Non-pigmented ciliary epithelial cell (primary cell): ENCODE measurements at places on chromosomes 12 and 14.
A peak's percentile ranks its signal among the peaks of the same experiment; 100 is the strongest.

GRCh38 chr12:24821691-24822090 is 127.2 kb downstream of the BCAT1 start:
- DNase-seq = no peak

DNA sequence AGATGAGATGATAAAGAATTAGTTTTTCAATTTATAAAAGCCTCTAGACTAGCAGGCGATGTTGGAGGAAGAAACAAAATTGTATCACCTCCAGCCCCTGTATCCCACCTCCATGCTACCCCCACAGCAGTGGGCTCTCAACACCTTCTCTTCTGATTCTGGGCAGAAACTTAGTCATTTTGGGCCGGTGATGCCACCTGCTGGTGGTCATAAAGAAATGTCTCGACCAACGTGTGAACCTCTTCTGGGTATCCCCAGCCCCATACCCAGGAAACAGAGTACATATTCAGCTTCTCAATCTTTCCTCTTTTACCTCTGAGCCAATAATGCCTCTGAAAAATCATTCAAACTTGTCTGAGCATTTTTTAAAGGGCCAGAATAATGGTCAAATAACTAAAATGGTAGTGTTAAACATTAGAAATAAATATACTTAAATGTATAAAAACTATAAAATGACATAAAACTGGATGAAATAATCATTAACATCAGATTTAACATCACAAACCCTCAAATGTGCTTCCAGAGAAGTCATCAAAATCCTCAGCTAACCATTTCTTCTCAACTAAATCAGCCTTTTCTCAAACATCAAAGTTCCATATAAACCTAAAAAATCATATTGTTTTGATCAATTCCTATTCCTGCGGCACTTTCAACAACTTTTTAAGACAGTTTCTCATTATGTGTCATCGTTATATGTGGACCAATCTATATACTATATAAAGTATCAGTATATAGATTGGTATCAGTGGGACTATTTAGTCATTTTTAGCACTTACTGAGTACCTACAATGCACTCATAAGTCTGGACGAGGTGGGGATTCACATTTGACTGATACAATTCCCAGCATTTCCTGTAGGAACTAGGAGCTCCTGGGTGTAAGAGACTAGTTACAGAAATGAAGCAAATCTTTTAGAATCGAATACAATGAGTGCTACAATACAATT is 69.4 kb downstream of the ATXN2 start:
- DNase-seq = peak; percentile 10

DNA sequence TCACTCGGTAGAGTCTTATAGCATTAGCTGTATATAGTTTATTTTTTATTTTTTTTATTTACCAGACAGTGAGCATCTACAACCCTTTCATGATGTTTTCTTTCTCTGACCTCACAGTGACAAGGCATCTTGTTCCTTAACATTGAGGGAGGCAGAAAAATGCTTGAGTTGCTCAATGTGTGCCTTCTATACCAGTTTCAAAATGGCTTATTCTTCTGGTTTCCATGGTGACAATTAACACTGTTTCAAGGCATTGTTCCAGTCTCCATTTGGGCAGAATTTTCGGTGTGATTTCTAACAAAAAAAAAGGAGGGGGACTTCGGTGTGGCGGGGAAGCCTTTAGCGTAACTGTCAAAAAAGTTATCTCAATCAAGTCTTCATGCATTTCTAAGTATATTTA is 209.7 kb upstream of the NPAS3 start:
- no peak for DNase-seq

GRCh38 chr12:105330931-105331804 is 677 bp downstream of the C12orf75 start:
- no peak for DNase-seq

DNA sequence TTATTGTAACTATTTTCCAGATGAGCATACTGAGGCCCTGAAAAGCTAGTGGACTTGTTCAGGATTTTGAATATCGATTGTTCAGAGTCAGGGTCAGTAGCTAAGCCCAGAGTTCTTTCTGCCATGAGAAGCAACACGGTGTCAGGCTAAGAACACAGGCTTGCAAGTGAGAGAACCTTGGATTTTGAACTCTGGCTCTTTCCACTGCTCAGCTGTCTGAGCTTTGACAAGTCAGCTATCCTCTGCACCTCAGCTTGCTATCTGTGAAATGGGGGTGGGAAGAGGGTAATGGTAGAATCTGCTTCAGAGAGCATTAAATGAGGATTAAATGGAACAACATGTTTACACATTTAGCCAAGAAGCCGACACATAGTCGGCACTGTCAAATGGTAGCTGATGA is 157.2 kb downstream of the SAMD4A start:
- no peak for DNase-seq

DNA sequence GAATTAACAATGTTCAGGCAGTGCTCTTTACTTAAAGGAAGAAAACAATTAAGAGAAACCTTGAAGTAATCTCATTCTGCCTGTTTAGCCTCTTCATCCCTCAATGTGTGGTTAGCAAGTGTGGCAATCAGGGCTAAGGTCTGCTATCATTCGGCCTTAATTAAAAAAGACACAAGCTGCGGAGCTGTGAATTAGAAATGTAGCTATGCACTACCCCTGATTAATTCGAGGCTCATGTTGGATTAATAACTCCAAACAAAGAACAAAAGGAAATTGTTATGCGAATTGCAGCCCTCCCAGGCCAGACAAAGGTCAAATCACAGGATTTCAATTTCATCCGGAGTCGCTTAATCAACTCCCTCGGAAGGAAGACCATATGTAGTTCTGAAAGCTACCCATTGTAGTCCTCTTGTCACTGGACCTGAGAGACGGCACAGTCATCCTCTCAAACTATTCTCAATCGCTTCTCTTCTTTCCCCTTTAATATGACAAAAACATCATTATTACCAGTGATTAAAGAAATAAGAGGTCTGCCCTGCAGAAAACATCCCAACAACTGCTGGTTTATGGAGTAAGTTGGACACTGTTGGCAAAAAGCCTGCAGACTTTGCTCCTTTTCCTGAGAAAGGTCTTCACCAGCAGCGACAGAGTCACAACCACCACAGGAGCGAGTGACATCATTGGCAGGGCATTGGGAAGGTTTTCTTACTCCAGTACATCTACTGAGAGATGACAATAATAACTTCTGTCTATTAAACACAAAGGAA is 71.1 kb upstream of the SOX5 start:
- DNase-seq = no peak

DNA sequence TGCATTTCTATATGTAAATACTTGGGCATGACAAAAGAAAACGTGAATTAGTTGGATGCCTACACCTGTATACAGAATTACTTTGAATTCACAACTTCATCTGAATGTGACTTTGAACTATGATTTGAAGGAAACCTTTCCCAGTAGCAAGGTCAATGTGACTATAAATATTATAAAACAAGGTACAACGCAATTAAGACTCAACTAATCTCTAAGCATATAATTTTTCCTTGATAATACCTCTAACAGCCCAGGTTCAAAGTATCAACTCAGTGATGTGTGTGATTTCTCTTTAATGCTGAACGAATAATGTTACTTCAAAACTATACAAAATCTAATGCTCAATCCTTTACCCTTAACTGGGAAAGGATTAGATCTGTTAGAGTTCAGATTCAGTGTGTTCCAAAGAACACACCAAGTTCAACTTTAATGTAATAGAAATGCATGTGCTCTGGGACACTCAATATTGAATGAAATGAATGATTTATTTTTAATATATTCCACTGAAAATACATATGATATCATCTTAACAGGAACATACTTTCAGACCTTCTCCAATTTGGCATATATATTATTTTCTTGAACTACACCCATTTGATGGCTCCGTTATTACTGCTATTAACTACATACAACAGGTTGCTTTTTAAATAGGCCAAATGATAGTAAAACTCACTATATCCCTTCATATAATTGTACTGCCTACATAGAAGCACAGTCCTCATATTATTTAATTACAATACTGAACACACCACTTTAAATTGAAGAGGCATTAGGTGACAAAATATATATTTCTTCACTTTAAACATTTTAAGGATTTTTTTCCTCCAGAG is 40.1 kb upstream of the MTERF2 start:
- DNase-seq = no peak

DNA sequence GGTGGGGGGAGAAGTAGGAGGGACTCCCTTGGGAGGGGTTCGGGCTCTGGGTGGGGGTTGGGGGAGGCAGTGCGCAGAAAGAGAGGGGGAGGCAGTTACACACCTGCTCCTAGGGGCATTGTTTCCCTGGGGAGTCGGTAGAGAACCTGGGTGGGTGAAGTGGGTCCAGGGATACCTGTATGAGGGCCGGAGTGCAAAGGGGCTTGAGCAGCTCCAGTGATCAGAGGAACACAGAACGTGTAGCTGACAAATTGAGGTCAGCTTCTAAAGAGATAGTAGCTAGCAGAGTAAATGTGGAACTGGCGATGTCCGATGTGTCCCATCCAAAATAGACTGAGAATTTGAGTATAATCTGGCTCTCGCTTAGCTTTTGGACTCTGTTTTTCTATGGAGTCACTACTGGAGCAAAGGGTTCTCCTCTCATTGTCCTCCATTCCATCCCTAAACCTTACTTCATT is 502 bp downstream of the SMARCD1 start:
- no peak for DNase-seq

- no peak for DNase-seq
Measured at GRCh38 chr14:103111232-103111868, 11.9 kb upstream of the TNFAIP2 start.

DNA sequence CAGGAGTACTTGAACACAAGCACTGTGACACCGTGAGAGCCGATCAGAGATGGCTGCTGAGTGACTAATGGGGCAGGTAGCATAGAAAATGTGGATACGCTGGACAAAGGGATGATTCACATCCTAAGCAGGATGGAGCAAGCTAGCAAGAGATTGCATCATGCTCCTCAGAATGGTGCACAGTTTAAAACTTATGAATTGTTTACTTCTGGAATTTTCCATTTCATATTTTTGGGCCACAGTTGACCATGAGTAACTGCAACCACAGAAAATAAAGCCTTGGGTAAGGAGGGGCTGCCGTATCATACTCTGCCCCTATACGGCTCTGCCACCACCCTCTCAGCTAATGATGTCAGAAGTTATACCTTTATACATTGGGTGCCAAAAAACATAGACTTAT is 23.3 kb upstream of the MARK3 start:
- DNase-seq = peak; percentile 96

DNA sequence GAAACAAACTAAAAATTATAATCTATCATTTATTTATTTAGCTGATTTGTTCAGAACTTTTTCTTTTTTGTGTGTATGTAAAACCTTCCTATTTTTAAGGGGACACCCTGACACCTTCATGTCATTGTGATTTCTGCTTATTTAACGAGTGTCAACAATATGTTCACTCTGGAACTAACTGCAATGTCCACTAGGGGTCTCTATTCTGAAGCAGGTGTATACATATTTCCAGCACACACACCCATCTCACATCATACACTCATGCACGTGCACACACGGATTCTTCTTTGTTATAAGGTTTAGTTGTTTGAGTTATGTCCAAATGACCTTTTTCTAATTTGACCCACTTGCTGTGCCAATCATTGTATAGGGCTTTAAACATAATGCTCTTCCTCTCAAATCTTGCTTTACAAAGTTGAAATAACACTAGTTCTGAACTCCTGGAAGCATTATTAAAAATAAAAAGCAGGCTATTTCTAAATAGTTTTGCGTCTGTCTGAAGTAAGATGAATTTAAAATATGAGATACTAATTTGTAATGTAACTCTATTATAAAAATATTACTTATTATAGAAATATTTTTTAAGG is 15.5 kb downstream of the E2F7 start:
- DNase-seq = no peak

DNA sequence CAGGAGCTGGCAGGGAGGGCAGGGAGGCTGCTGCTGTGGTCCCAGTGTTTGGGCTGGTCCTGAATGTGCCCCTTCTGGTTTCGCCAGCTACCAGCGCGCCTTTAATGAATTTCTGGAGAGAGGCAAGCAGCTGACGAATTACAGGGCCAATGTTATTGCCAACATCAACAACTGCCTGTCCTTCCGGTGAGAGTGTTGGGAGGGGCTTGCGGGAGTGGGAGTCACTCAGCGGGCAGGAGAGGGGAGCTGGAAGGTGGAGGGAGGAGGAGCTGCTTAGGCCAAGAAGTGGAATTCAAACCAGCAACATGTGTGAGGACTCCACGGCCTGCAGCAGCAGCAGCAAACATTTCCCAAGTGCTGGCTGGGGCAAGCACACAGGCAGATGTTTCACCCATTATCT is 7.7 kb downstream of the TNFAIP2 start:
- no peak for DNase-seq

DNA sequence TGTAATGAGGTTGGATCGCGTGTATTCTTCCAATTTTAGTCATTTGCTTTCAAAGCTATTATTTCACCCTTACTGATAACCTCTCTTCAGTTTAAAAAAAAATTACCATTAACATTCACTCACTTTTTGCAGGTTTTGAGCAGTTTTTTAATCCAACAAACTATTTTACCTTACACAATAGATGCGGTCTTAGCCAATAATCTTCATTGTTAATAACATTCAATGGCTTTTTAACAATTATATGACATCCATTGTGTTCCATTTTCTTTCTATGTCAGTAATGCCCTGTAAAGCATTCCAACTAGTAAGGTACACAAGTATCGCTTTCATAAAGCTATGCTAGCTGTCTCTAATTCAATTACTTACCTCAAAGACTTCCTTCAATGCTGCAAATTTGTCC is 18.9 kb upstream of the OTX2 start:
- DNase-seq = no peak

GRCh38 chr12:117208811-117209455 is 18.7 kb upstream of the FBXO21 start:
- no peak for DNase-seq

DNA sequence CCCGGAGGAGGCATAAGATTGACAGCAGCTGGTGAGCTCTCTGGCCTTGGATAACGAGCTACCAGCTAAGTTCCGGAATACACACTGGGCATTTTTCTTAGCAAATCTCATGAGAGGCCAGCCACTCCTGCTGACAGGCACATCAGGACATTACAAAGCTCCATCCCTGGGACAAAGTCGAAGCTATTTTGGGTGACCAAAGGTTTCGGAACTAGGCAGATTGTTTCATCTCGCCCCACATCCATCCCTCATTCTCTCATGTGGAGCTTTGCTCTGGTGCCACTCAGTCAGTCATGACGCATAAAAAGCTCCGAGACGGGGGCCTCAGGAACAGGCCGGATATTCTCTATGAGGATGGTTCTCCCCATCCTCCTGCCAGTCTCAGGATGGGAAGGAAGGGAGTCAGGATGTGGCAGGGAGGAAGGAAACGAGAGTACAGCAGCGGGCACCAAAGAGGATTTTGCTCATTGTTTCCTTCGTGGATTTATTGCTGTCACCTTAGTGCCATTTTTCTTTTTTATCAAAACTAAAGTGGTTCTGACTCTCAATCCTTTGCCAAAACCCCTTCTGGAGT is 253.1 kb upstream of the FKBP4 start:
- DNase-seq = no peak

DNA sequence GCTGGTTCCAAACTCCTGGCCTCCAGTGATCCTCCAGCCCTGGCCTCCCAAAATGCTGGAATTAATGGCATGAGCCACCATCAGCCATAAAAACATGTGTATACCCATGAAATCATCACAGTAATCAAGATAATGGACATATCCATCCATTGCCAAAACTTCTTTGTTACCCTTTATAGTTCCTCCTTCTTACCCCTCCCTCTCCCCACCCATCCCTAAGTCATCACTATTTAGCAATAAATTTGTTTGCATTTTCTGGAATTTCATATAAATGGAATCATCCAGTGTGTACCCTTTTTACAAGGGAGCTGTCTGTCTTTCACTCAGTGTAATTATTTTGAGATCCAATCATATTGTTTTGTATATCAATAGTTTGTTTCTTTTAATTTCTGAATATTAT is 42.4 kb downstream of the RPH3A start:
- no peak for DNase-seq
